H4 (cell line): ENCODE measurements at places on chromosomes 2 and 18. TPM values are rescaled to one million over a fixed set of nuclear protein-coding genes. Genes with fewer than 3 reads are reported as not detected.
A peak's percentile ranks its signal among the peaks of the same experiment; 100 is the strongest.

DNA sequence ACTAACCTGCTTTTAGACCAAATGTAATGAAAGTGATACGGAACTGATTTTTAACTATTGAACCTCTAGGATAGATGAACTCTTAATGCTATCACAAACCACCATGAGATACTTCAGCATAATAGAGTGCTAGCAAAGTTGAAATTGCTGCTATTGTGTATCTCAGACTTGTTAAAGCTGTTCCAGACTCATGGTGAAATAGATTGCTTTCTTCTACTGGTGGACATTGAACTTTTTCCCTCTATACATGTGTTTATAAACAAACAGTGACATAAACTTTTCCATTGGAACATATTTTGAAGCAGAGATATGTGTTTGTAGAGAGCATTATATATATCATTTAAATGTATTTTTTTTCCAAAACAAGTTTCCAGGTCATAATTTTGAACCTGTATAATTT is 157.3 kb downstream of the CAMKMT start:
- DNase-seq: no peak

DNA sequence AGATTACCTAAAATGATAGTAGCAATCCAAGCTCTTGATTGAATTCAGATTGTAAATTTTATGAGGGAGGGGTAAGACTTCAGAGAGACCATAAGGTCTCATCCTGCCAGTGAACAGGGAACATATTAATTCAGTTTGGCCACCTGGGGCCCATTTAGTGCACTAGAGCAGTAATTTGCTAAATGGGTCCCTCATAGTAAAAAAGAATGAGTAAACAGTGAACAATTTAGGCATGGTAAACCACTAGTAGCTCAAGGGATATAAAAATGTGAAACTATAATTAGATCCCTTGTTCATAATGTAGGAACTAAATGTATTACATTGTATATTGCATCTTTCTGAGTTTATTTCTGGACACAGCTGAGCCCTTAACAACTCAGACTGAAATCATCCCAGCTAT is 4.9 kb upstream of the PHLPP1 start:
- no peak for DNase-seq

GRCh38 chr2:106307860-106308259 is 113.8 kb upstream of the UXS1 start:
- DNase-seq: no peak

DNA sequence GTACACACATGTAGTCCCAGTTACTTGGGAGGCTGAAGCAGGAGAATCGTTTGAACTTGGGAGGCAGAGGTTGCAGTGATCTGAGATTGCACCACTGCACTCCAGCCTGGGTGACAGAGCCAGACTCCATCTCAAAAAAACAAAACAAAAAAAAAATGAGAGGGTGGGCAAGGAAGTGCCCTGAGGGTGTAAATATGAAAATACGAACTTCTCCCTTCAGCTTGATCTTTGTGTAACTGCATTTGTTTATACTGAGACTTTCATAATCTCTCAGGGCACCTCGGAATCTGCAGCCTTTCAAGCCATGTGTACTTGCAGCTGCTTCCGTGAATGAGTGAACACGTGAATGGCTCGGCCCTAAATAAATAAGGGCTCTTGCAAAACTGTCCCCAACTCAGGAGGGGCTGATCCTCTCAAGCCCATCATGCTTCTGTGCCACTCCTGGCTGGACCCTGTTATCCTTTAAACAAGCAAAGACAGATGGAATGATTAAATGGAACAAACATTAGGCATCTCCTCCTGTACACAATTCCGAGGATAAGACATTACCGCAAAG is 96.8 kb downstream of the BOD1L2 start:
- DNase-seq: no peak

- no peak for DNase-seq
Measured at GRCh38 chr18:76353500-76353899, 141.5 kb downstream of the ZNF516 start.

GRCh38 chr2:69660637-69661036 is 17.1 kb upstream of the AAK1 start:
- no peak for DNase-seq

GRCh38 chr2:168245074-168245825 is 2.1 kb downstream of the STK39 start:
- no peak for DNase-seq

DNA sequence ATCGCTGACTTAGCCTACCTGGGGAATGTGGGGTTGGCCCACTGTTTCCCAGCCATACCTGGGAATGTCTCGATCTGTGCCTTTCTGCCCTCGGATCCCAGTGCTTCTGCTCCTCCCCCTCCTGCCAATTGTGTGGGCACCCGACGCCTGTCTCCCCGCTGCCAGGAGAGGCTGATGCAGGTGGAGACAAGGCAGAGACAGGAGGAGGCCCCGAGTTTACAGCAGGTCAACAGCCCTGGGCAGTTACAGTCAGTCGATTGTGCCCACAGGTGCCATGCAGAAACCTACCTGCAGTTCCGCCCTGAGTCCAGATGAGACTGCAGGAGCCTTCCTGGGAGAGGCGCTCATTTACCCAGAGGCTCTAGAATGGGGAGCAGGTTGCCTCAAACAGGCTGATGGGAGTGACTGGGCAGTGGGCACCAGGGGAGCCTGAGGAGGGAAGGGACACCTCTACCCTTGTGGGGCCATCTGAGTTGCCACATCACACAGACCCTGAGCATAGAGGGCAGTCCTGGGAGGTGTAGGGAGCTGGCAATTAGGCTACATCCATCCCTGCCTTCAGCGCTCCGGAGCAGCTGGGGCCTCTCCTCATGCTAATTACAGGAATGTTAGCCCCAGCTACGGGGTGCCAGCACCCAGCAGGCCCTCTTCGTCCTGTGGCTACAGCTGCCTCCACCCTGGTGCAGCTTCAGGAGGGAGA is 300.1 kb downstream of the NDUFA10 start:
- DNase-seq: no peak

GRCh38 chr2:103437161-103437560 is 675.3 kb downstream of the TMEM182 start:
- DNase-seq: no peak

GRCh38 chr2:192500550-192501200 is 305.9 kb upstream of the TMEFF2 start:
- peak; percentile 91 for DNase-seq

GRCh38 chr18:59057969-59058368 is 81.7 kb upstream of the SEC11C start:
- DNase-seq: peak; percentile 26

- DNase-seq: no peak
Measured at GRCh38 chr18:350953-351572, 83.2 kb upstream of the THOC1 start.

The MAL gene
- not detected in 2 replicates for total RNA-seq

The TRIM43 gene
- total RNA-seq: not detected in 2 replicates

The DCDC2C gene
- total RNA-seq: not detected in 2 replicates

The SLC5A7 gene
- not detected in 2 replicates for total RNA-seq

The OTOS gene
- total RNA-seq: not detected in 2 replicates

The TUBA3D gene
- total RNA-seq: not detected in 2 replicates
